ENCODE measurements at places on chromosomes 12 and 14.

GRCh38 chr14:68951035-68951797 lies 27.9 kb downstream of the ACTN1 start:
- no peak for DNase-seq

DNA sequence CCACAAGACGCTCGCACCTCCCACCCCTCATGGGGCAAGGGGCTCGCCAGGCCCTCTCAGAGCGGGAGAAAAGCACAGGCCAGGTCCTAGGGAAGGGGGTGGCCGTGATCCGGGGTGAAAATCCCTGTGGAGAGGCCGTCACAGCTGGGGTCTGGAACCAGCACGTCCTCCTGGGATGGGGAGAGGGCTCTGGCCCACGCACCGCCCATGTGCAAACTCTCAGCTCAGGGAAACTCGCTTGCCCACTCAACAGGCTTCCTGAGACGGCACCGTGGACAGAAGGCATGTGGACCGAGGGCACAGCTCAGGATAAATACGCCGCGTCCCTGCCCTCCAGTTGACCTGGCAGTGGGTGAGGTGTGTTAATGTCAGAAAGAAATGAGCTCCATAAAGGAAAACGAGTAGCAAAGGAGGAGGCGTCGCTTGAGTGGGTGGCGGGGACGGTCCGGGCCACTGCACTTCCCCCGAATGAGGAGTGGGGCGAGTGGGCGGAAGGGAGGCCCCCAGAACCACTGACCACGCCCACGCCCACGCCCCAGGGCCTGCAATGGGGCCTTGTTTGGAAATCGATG lies 57.6 kb upstream of the GALNT9 start:
- DNase-seq: no peak

DNA sequence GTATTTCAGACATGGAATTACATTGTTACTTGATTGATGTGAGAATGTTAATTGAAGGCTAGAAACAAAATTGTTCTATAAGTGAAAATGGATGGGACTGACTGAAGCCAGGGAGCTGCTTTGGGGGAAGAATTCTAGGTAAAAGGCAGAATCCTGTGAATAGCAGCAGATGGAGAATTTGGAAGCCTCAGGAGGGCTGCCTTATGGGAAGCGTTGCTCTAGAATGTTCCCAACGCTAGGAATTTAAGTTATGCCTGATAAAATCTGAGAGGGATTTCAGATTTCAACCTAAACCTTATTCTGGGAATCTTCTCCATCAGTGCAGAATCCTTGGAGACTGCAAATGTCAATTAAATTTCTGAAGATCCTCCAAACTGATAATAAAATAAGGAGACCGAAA lies 858.2 kb upstream of the FLRT2 start:
- DNase-seq: no peak

DNA sequence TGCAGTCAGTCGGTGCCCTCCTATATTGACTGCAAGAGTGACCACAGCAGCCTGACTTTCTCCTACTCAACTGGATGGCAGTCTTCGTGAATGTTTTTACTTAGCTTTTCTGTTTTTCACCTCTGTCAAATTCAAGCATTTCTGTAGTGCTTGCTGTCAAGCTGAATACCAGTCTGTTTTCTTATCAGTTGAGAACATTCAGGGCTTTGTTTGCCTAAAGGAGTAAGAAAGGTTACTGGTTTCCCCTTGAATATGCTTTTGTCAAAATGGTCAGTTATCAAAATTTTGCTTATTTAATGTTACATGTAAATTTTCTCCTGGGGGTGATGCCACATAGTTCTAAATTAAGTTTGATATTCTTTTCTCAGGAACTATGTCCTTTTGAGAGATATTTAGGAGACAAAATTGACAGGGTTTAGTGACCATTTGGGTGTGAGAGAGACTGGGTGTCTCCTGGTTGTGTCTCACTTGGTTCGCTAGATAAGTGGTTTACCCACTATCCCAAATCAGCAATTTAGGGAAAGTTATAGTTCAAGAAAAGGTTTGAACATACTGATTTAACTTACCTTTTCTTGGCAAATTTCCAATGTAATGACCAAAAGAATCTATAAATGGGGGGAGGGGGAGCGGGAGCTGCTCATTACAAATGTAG lies 366.3 kb downstream of the TMTC2 start:
- no peak for DNase-seq

GRCh38 chr14:86799244-86799647 lies 1193.7 kb downstream of the GALC start:
- no peak for DNase-seq

GRCh38 chr12:124518051-124518932 lies 49.1 kb downstream of the NCOR2 start:
- DNase-seq: peak; percentile 88

GRCh38 chr12:58588770-58589169 lies 331.5 kb downstream of the LRIG3 start:
- DNase-seq: no peak

DNA sequence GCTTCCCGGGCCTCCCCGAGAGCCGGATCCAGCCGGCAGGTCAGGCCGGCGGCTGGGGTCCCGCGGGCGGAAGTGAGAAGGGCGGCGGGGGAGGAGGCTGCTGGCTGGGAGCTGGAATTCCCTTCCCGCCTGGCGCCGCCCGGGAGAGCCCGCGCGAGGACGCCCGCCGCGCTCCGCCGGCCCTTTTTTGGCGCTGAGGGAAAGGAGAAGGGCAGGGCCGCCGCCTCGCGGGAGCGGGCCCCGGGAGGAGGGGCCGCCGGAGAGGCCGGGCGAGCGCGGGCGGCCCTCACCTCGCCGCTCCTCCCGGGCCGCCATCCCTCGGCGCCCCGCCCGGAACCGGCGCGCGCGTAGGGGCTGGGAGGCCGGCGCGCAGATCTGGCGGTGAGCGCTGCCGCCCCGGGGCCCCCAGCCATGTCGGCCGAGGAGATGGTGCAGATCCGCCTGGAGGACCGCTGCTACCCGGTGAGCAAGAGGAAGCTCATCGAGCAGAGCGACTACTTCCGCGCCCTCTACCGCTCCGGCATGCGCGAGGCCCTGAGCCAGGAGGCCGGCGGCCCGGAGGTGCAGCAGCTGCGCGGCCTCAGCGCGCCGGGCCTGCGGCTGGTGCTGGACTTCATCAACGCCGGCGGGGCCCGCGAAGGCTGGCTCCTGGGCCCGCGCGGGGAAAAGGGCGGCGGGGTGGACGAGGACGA lies at the start of the genes KLHL42 and MANSC4:
KLHL42 (plus strand) TSS at position 314 of the 692 bp plus-strand sequence; CDS start at position 412, 98 bp downstream.
MANSC4 (minus strand) TSS at position 317 of the 692 bp plus-strand sequence. CDS start 8,960 bp downstream, outside the sequence.
- peak; percentile 2 for DNase-seq

DNA sequence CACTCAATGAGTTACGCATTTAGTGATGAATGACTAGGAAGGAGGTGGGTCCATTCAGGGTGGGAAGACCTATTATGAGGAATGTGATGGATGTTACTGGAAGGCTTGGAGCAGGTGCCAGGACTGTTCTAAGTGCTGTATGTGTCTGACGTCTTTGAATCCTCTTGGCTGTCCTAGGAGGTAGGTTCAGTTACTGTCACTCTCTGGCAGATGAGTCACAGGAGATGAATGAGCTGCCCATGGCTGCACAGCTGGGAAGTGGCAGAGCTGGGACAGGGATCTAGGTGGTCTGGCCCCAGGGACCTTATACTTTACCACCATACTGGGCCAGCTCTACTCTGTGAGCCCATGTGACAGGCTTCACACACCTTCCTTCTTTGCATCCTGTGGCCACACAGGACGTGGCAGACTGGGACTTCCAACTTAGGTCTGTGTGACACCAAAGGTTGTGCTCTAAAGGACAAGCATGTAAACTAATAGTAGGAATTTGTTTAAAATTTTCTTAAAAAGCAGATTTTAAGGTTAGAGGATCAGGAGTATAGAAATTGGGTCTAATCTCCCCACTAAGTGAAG lies 24.0 kb downstream of the TCTN1 start:
- DNase-seq: no peak

DNA sequence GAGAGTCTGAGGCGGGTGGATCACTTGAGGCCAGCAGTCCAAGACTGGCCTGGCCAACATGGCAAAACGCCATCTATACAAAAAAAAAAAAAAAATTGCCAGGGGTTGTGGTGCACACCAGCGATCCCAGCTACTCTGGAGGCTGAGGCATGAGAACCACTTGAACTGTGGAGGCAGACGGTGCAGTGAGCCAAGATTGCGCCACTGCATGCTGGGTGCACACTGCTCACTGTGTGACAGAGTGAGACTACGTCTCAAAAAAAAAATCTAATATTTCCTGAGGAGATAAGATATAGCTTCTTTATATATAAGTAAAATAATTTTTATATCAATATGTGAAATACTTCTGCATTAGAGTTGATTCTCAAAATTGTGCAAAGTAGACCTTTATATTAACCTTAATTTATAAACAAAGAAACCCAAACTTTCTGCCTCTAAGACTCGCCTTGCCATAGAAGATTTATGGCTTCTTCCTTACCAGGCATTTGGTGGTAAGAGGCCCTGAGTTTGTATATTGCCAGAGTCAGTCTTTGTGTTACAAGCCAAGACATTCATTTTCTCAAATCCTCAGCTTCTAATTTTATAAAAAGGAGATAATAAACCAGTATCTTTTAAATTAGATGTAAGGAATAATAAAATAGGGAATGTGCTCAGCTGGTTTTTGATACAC lies 1226.7 kb downstream of the FLRT2 start:
- DNase-seq: no peak

GRCh38 chr12:25041006-25041741 lies 92.3 kb upstream of the BCAT1 start:
- DNase-seq: no peak

GRCh38 chr14:105841022-105842009 lies 314.9 kb downstream of the TMEM121 start:
- no peak for DNase-seq

GRCh38 chr14:86915406-86915805 lies 1077.6 kb downstream of the GALC start:
- DNase-seq: no peak

DNA sequence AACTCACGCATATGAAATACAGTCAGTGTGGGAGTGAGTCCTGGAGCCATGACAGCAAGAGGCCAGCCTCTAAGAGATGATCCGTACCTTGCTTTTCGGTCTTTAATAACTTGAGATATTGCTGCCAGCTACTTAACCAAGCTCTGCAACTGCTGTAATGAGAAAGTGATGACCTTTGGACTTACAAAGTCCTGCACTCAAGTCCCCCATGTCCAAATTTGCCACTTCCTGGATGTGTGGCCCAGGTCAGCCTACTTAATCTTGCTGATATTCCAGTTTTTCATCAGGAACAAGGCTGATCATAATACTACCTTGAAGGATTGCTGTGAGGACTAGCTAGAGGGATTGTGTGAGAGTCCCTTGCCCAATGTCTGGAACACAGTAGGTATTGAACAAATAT lies 33.8 kb upstream of the DUSP6 start:
- no peak for DNase-seq

DNA sequence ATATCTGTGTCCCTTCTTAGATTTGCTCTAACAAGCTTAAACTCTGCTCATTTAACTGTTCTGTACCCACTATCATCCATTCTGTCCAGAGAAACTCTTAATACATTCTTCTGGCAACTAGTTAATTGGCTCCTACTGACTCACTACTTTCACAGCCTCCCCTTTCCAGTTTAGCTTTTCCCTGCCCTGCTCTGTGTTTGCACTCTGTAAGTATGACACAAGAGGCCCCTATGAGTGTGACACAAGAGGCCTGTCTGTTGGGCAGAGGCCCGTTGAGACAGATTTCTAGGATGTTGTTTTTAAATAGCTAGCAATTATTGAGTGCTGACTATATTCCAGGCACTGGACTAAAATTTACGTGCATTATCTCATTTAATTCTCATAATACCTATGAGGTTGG lies 246.0 kb upstream of the DAAM1 start:
- no peak for DNase-seq

GRCh38 chr14:78091361-78091760 lies 78.8 kb upstream of the NRXN3 start:
- DNase-seq: no peak

- no peak for DNase-seq
These were observed 66.5 kb downstream of the TRAFD1 start for GRCh38 chr12:112191840-112192321.

GRCh38 chr12:80867941-80868340 lies 69.8 kb downstream of the LIN7A start:
- no peak for DNase-seq

GRCh38 chr12:58503731-58504130 lies 416.6 kb downstream of the LRIG3 start:
- DNase-seq: peak; percentile 86

GRCh38 chr14:100791348-100791735 lies 34.6 kb upstream of the MEG3 start:
- no peak for DNase-seq

GRCh38 chr14:90487462-90487861 lies 90.6 kb downstream of the CALM1 start:
- DNase-seq: no peak

DNA sequence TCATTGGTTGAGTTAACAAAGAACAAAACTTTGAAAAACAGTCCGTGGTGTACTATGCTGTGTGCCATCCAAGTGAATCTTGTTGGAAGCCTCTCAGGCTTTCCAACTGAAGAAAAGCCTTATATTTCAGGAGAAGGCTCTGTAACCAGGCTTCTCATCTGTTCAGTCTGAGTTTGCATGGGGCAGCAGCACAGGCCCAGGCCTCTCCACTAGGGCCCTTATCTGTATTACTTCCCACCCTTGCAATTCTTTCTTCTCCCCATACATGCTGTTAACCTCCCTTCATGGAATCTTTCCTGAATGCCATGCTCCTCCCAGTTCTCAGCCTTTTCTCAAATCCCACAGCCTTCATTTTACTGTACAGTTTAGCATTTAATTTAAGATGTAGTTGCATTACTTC lies 28.3 kb downstream of the FRMD6 start:
- no peak for DNase-seq

- no peak for DNase-seq
These were observed 19.4 kb upstream of the EIF5 start for GRCh38 chr14:103314496-103315277.

DNA sequence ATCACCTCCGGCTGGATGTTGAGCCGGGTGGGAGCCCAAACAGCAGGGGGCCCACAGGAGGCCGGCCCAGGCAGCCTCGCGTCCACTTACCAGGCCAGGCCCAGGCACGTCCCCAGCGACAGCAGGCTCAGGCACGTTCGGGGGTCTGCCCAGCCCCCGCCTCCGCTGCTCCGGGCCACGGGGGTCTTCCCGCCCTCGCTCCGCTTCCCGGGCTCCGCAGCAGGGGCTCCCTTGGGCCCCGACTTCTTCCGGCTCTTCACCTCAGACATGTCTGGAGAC lies 216 bp downstream of the IKBIP start:
- DNase-seq: peak; percentile 52

- no peak for DNase-seq
These were observed 85.3 kb downstream of the MAPKAPK5 start for GRCh38 chr12:111927346-111927745.

DNA sequence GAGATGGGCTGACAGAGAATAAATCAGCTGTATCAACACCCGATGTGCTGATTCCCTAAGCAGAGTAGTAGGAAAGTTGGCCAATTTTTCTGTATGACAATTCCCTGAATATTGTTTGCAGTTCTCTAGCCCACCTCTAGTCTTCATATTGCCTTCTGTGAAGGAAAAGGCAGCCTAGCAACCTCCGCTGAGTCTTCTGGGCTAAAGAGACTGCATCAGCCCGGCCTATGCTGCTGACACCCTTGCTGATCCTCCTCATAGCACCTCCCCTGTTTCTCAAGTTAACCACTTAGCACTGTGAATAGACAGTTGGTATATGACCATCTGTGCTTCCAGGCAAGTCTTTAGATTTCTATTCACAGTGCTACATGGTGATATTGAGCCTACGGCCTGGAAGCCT lies 161.1 kb upstream of the EGLN3 start:
- no peak for DNase-seq

- no peak for DNase-seq
These were observed 27.4 kb downstream of the NELL2 start for GRCh38 chr12:44848703-44849085.

Measured in NCI-H748 treated with DMSO at 0.1 percent for 48 hours (cell line).